ENCODE measurements at places on chromosomes 13 and 19.

DNA sequence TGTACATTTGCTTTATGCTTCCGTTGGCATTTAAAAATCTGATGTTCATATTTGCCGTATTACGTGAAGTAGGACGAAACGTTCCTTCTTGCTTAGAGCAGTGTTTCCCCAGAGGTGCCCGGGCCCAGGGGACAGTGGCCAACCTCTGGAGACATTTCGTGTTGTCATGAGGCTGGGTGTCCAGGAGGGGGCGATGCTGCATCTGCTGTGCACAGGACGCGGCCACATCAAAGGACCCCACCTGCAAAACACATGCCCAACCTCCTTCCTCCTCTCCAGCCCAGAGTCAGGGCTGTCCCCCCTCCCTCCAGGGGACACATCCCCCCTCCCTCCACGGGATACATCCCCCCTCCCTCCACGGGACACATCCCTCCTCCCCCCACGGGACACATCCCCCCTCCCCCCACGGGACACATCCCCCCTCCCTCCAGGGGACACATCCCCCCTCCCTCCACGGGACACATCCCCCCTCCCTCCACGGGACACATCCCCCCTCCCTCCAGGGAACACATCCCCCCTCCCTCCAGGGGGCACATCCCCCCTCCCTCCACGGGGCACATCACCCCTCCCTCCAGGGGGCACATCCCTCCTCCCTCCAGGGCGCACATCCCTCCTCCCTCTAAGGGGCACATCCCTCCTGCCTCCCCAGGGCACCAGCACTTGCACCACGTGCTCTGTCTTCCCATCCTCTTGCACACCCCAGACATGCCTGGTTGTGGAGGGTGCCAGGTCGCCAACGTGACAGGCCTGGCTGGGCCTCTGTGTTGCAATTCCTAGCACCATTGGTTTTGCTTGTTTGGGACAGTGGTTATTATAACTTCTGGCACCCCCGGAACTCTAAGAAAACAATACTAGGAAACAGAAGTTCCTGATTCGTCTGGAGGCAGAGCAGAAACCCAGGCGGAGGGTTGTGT is 46.7 kb downstream of the GAS6 start:
- peak; percentile 78 for DNase-seq

DNA sequence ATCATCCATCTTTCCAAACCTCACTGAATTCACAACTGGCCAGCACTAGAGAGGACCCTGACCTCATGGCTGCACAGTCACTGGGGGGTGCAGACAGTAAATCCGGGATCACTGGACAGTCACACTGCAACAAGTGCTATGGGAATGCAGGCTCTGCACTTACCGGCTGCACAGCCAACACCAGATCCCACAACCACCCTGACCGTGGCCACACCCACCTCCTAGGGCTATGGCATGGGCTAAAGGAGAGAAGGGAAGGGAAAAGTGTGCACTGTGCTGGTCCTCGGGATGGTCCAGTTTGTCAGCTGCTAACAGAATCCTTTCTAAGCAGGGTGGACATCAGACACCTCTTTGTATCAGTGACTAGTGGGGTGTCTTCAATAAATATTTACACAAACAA is 118.2 kb downstream of the MIPEP start:
- no peak for DNase-seq

- peak; percentile 57 for DNase-seq
Measured at GRCh38 chr13:110400786-110401533, 93.9 kb downstream of the COL4A2 start.

- DNase-seq, result no peak
Measured at GRCh38 chr19:55440411-55441105, 2.5 kb downstream of the SHISA7 start.

GRCh38 chr13:50512474-50513299 is 330.8 kb downstream of the DLEU7 start:
- DNase-seq, result peak; percentile 72

DNA sequence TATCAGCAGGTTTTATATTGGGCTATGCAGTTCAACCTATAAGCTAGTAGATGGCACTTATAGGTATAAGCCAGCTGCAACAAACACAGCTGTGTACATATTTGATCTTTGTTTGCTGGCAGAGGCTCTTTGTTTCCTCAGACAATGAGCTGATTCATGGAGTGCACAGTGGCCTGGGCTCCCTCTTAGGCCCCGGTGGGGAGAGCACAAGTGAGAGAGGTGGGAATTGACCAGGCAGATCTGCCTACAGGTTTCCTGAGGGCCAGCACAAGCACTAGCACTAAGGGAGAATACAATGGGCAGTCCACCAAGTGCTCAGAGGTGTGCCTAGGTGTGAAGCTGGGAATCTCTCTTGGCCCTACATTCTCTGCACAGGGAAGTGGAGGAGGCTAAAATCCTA is 1390.7 kb downstream of the SLITRK5 start:
- DNase-seq, result no peak

GRCh38 chr19:58407658-58408151 is 744 bp upstream of the ZNF584 start:
- DNase-seq, result no peak

DNA sequence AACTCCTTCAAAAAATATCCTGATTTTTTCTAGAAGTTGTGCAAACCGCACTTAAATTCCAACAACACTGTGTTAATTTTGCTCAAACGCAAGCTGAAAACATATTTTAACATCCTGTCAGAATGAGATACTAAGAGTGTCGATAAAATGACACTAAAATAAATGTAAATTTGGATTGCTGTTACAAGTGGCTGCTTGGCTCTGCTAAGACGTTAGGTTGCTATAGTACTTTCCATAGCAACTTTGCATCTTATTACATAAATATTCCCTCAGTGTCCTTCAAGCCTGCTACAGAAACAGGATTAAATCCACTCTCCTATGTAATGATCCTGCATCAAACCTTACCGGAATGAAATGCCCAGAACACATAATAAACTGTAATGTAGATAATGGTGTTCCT is 292.1 kb downstream of the DNAJC15 start:
- DNase-seq, result no peak

DNA sequence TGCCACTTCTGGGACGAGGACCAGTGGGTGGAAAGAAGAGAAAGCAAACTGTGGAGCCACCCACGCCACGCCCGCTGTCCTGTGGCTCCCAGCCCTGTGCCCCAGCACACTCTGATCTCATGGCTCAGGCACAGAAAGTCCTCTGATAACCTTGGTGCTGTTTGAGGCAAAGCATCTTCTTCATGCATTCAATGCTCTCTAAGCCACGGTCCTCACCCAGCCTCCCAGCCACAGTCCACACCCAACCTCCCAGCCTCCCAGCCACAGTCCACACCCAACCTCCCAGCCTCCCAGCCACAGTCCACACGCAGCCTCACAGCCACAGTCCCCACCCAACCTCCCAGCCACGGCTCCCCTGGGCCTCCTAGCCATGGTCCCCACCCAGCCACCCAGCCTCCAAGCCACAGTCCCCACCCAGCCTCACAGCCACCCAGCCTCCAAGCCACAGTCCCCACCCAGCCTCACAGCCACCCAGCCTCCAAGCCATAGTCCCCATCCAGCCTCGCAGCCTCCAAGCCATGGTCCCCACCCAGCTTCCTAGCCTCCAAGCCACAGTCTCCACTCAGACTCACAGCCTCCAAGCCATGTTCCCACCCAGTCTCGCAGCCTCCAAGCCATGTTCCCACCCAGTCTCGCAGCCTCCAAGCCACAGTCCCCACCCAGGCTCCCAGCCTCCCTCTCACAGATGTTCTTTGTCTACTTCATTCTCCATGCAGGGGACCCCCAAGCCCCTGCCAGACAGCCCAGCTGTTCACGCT is 74.9 kb downstream of the SOX1 start:
- DNase-seq, result no peak
